ENCODE measurements at places on chromosomes 11 and 22. TPM values are rescaled to one million over a fixed set of nuclear protein-coding genes. Genes with fewer than 3 reads are reported as not detected.

The TMEM121B gene
- 1.2 TPM for total RNA-seq

DNA sequence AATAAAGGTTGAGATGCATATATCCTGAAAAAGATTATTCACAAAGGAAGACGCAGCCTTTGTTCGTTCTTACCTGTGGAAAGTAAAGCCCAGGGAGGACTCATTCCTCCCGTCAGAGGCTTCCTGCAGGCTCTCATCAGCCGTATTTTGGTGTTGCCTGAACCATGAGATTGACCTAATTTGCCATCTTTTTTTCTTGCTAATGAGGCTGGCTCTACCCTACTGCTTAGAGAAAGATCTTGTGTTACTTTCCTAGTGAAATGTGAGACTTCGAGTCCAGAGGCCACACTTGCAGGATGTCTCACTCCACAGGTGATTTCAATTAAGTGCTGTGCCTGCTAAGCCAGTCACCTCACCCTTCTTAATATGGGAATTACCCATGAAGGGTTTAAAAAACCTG, 269.9 kb downstream of the NTM start:
- DNase-seq = no peak

- no peak for DNase-seq
Measured at GRCh38 chr11:9250139-9250582, 15.0 kb downstream of the DENND5A start.

DNA sequence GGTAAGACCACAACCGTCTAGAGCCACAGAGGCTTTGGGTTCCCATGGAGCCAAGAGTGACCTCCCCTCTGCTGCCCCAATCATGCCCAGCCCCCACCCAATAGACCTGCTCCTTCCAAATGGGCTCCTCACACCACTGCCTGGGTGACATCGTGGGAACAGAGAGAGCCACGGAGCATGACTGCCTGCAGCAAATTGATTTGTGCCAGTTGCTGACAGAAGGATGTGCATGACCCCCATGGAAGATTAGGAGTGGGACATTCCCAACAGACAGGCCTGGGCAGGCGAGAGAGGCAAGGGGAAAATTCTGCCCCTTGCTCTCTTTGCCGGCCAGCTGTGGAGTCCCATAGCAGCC, 88.5 kb downstream of the TENM4 start:
- DNase-seq = peak; percentile 66

The SYT9 gene
- 0.35 TPM for total RNA-seq

The MS4A4E gene
- total RNA-seq = 0.18 TPM

The OR5T2 gene
- not detected for total RNA-seq

- DNase-seq = no peak
Measured at GRCh38 chr11:78282821-78283220, 94.1 kb downstream of the USP35 start.

The ANKK1 gene
- 0.09 TPM for total RNA-seq

GRCh38 chr11:107123022-107123421, 104.7 kb upstream of the GUCY1A2 start:
- DNase-seq = no peak

DNA sequence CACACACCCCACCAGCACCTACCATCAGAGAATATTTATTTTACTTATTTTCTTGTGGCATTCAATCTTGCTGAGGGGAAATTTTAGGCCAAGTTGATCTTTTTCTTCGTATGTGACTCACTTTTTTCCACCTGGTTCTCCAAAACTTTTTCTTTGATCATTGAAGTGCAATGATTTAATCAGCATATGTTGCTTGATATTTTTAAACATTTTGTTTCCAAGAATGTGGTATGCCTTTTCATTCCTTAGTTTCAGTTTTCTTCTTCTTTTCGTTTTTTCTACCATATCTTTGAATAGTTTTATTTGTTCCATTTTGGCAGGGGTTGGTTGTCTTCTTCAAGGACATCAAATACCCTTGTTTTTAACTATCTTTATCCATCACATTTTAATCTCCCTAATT, 28.6 kb downstream of the FANCF start:
- no peak for DNase-seq

The CRYBB2 gene
- total RNA-seq = 0.09 TPM

GRCh38 chr11:47946682-47947559, 33.4 kb upstream of the PTPRJ start:
- peak; percentile 51 for DNase-seq

DNA sequence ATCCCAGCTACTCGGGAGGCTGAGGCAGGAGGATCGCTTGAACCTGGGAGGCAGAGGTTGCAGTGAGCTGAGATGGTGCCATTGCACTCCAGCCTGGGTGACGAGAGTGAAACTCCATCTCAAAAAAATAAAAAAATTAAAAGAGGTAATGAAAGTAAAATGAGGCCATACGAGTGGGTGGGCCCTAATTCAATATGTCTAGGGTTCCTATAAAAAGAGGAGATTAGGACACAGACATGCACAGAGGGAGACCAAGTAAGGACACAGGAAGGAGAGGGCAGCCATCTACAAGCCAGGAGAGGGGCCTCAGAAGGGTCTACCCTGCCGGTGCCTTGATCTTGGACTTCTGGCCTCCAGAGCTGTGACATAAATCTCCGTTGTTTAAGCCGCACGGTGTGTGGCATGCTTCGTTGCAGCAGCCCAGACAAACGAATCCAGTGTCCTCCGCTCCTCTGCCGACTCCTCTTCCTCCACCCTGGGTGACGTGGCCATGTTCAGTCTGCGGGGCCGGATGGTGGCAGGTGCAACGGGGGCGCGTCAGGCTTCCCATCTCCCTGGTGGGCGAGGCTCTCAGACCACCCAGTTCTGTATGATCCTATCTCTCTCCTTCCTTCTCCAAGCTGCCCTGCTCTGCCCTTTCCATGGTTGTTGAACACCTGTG, 51.6 kb upstream of the PARVG start:
- no peak for DNase-seq

The IGLL1 gene
- total RNA-seq = 0.13 TPM

The TUB gene
- total RNA-seq = 16.7 TPM

The SCN3B gene
- 12.8 TPM for total RNA-seq

GRCh38 chr11:85595285-85595884, 31.8 kb downstream of the DLG2 start:
- DNase-seq = peak; percentile 68

DNA sequence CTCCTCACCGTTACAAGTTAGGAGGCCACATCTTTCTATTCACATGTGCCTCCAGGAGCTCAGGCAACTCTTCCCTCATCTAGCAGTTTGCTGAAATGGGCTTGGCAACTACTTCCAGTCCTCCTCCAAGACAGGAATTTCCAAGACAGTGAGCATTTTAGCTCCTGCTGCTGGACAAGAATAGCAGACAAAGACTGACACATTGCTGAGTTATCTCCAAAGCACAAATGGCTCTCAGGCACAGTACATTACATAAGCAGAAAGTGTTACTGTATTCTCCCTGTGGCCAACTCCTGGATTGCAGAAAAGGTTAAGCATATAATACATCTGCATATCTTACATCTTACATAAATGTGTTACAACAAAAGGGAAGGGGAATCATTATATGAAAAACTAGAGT, 83.2 kb upstream of the POU2AF2 start:
- peak; percentile 46 for DNase-seq

The RFPL1 gene
- not detected for total RNA-seq

DNA sequence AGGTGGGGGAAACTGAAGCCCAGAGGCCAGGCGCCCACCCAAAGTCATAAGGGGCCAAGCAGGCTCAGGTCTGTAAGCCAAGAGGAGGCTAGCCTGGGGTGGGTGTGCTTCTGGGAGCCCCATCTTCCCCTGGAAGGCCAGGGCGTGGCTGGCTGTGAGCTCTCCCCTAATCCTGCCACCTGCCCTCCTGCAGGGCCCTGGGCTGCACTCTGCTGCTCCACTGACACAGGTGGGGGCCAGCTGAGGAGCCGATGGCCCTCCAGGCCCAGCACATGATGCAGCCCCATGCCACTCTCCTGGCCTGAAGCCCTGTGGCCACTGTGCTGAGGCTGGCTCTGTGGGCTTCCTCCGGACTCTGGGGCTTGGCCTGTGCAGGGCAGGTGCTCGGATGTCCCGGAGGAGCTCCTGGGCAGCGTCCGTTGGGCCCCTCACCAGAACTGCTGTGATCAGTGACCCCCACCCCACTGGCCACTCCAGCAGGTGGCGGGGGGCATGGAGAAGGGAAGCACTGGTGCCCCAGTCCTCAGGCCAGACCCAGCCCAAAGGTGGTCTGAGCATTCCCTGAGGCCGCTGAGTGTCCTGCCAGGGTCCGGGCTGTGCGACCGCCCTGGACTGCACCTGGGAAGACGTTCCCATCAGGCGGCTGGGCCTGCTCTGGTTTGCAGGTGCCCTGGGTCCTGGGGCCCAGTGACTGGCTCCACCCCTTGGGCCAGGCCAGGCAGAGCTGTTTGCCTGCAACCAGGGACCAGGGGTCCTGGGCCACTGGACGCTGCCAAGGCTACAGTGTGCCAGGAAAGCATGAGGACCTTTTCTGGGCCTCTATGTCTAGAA, 8.5 kb downstream of the PIM3 start:
- peak; percentile 10 for DNase-seq

The PHLDA2 gene
- not detected for total RNA-seq
